Inflammatory macrophage (primary cell): ENCODE measurements at places on chromosomes 1 and 21.

GRCh38 chr1:16090076-16090826 lies 16.8 kb upstream of the FAM131C start:
- no peak for DNase-seq

DNA sequence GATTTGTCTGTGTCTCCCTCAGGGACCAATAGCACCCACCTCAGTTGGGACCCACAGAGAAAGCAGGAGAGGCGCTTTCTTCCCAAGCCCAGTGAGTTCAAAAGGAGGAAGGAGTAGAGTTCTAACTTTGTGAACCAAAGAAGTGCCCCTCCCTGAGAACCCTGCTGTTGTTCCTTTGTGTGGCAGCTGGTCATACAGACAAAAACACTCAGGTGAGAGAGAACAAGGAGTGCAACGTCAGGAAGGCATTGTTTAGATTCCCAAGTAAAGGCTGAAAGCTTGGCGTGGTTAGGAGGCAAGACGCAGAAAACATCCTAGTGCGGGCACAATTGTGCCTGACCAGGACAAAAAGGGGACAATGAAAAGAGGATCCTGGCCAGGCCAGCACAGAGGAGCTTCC lies 654.6 kb downstream of the KIF26B start:
- DNase-seq: no peak

DNA sequence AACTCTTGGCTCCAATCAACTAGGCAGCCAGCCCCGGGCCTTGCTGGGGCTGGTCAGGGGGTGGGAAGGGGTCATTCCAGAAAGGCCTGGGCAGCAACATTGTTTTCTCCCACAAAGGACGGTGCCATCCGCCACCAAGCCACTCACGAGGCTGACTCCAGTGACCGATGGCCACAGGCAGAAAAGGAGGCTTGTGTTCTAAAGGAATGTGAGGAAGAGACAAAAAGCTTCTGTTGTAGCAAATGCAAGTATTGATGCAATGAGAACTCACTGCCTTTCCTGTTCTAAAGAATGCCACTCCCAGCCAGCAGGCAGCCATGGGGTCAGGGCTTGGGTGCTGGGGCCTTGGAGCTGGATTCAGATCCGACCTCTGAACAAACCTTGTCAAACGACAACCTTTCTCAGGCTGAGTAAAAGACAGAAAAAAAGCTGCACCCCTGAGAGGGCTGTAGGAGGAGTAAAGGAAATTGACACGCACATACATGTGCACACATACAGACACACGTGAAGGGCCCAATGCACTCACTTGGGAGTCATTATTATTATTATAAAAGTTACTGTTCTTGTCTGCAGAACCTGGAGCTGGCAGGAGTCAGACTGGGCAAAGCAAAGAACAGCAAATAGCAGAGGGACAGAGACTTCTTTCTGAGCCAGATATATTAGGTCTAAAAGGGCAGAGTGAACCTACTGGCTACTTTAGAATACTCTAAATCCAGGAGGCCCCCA lies 13.9 kb upstream of the PRMT2 start:
- DNase-seq: peak; percentile 19

GRCh38 chr1:115501476-115501875 lies 140.3 kb upstream of the VANGL1 start:
- no peak for DNase-seq

DNA sequence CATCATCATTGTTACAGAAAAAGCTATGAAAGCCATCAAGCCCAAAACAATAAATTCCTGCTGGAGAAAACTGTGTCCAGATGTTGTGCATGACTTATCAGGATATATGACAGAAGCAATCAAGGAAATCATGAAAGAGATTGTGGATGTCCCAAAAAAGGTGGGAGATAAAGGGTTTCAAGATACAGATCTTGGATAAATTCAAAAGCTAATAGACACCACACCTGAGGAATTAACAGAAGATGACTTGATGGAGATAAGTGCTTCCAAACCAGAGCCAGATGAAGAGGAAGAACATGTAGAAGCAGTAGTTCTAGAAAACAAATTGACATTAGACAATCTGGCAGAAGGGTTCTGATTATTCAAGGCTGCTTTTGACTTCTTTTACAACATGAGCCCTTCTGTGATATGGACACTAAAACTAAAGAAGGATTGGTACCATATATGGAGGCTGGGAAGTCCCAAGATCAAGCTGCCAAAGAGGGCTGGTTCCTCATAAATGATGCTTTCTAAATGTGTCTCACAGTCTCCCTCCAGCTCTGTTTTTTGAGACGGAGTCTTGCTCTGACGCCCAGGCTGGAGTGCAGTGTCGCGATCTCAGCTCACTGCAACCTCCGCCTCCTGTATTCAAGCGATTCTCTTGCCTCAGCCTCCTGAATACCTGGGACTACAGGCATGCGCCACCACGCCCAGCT lies 32.1 kb upstream of the LRIG2 start:
- DNase-seq: no peak
